ENCODE measurements at places on chromosomes 2 and 18.
A peak's percentile ranks its signal among the peaks of the same experiment; 100 is the strongest.

DNA sequence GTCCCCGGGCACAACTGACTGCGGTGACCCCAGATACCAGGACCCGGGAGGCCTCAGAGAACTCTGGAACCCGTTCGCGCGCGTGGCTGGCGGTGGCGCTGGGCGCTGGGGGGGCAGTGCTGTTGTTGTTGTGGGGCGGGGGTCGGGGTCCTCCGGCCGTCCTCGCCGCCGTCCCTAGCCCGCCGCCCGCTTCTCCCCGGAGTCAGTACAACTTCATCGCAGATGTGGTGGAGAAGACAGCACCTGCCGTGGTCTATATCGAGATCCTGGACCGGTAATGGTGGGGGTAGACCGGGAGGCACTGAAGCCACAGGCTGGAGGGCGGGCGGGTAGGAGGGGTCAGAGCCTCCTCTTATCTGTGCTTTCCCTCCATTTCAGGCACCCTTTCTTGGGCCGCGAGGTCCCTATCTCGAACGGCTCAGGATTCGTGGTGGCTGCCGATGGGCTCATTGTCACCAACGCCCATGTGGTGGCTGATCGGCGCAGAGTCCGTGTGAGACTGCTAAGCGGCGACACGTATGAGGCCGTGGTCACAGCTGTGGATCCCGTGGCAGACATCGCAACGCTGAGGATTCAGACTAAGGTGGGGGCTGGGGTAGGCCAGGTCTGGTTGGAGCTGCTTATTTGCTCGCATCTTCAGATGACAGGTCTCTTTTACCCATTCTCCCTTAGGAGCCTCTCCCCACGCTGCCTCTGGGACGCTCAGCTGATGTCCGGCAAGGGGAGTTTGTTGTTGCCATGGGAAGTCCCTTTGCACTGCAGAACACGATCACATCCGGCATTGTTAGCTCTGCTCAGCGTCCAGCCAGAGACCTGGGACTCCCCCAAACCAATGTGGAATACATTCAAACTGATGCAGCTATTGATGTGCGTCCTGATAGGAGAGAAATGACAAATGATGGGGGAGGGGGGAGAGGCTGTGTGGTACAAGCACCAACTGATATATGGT is 780 bp downstream of the HTRA2 start:
- DNase-seq: peak; percentile 56

DNA sequence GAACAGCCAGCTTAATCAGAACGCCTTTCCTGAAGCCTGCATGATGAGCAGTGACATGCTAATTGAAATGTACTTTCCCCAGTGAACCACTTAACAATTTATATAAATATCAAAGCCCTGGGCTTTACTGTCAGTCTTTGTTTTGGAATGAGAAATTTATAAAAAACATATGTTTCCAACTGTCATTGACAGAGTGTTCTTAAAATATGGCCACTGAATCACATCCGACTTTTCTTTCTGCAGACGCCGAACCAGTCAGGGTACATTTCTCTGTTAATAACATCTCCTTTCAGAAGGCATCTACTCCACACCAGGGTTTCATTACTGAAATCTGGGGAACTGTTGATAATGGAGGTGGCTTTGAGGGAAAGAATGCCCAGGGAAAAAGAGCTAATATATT is 343.7 kb downstream of the INSIG2 start:
- no peak for DNase-seq

GRCh38 chr18:25443776-25444175 is 91.8 kb upstream of the ZNF521 start:
- no peak for DNase-seq

DNA sequence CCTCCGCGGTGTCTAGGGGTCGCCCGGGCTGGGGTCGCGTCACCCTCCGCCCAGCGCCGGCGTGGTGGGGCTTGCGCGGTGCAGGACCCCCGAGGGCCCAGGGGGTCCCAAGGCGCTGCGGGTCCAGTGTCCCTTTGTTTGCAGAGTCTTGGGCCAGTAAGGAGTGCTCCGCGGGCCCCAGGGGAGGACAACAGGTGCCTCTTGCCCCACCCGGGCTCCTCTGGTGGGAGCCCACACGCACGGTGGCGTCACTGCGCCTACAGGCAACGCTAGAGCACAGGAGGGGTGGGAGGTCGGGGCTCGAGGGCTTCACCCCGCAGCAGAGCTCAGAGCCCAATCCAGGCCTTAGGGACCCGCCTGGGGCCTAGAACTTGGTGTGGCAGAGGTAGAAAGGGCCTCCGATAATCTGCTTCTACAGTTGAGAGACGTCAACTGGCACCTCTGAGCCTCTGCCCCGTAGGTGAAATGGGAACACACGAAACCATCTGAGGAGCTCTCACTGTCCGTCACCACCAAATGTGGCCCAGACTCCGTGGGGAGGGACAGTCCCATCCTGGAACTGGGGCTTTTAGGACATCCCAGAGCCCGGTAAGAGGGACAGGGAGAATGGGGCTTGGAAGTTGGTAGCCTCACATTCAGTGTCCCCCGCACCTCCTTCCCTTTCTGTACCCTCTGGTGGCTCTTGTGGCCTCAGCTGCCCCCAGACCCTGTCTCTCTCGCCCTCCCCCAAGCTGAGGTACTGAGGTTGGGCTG is 1.4 kb downstream of the ARID5A start:
- DNase-seq: no peak

GRCh38 chr18:48803518-48803917 is 147.2 kb downstream of the SMAD7 start:
- DNase-seq: no peak

DNA sequence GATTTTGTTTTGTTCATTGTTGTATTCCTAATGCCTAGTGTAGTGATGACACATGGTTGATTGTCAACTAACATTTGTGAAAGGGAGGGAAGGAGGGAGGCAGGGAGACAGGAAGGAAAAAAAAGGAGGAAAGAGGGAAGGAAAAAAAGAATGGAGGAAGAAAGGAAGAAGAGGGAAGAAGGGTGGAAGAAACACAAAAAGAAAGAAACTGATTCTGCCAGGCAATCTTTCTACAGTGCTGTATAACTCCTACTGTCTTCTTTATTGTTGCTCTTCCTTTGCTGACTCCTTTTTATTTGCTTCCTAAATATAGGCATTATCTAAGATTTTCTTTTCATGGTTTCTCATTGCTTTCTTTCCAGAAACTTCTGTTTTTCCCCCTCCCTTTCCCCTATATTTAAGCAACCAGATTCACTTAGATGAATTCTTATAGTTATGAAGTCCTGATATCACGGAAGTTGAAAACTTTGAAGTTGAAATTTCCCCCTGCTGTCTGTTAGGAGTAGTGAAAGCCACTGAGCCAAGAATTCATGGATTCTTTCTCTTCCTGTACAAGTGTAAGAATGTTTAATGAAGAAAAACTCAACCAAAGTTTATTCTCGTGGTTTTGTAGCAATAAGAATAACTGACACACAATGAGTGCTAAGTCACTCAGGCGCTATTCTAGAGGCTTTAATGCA is 305.1 kb upstream of the FSHR start:
- no peak for DNase-seq

DNA sequence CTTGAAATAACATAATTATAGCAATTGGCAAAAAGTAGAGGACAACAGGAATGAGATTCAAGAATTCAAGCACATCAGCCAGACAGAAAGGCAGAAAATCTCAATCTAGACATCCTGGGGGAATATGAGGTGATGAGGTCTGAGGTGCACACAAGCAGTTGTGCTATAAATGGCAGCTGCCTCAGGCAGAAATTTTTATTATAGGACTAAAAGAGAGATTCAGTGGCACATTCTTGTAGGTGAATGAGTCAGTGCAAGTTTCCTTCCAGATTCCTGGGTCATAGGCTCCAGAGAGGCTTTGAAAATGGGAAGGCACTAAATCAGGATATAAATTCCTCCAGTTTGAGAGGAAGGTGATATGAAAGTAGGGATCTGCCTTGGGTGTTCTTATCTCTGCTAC is 127.2 kb upstream of the THSD7B start:
- DNase-seq: no peak

DNA sequence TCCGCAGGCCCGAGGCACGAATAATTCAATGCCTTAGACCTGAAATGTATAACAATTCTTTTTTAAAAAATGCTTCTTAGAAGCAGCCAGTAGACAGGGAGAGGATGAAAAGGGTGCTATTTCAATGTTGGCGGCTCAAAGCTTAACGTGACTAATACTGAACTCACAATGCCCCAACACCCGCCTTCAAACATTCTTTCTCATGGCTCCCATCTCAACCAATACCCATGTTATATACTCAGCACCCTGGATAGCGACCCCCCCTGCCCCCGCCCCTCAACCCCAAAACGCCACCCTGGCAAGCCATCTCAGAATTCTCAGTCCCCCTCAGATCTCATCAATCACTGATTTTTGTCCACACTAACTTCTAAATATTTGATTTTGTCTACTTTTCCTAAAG is 4.4 kb downstream of the FBXO41 start:
- no peak for DNase-seq

- DNase-seq: no peak
Measured at GRCh38 chr2:191014653-191015020, 666 bp upstream of the STAT1 start.
